Brain microvascular endothelial cell (primary cell): ENCODE measurements at places on chromosomes 6 and 20.

- DNase-seq, result no peak
These were observed 105.3 kb downstream of the HIVEP2 start for GRCh38 chr6:142839686-142840040.

- no peak for DNase-seq
These were observed 1.9 kb downstream of the BLCAP start for GRCh38 chr20:37525810-37526209.

- no peak for DNase-seq
These were observed 178.1 kb upstream of the MOCS1 start for GRCh38 chr6:40112350-40112749.

GRCh38 chr6:138538390-138539031, 39.2 kb upstream of the NHSL1 start:
- DNase-seq, result peak; percentile 49

DNA sequence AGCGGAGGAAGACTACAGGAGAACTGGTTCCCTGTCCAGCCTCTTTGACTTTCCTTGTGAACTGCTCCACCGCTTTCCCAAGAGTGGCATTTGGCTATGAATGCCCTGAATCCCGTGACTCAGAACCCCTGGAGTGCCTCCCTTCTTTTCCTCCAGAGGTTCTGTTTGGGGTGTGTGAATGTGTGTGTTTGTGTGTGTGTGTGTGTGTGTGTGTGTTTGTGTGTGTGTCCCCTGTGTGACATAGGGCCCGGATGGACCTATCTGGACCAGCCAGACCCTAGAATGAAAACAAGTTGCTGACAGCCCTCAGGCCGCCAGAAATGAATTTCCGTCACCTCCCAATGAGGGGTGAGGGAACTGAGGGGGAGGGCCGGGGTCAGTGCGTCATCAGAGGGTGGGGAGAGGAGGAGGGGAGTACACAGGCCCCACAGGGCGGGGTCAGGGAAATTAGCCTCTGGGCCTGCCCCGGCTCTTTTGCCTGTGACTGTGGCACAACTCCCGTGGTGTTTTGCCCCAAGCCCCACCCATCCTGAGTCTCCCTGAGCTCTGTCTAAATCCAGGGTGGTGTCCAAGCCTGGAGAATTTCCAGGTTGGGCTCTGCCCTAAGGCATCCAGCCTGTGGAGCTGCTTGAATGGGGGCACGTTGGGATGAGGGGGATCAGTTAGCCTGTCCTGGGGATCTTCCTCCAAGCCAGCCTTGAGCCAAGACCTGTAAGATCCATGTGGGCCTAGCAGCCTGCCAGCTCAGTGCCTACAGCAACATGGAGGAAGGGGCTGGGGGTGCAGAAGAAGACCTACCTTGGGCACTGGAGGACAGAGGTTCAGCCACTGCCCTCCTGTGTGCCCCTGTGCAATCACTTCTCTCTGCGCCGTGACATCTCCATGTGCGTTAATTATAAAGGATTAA, 15.2 kb upstream of the MRPS18A start:
- DNase-seq, result peak; percentile 82

DNA sequence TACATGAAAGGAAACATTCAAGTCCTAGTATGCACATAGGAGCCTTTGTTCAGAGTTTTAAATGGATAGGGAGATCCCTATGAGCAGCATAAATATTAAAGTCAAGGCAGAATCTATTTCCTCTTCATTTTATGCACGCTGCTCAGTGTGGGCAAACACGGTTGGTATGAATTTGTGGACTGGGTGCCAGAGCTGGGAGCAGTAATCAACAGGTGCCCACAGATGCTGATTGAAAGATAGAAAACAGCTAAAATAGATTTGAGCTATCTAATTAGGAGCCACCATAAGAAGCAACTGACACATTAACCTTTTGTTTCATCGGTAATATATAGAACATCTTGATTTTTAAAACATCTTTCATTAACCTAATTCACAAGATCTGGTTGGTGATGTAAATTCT, 175.5 kb downstream of the EYS start:
- DNase-seq, result no peak

- DNase-seq, result no peak
These were observed 123.0 kb downstream of the TCP11 start for GRCh38 chr6:35018182-35018519.

DNA sequence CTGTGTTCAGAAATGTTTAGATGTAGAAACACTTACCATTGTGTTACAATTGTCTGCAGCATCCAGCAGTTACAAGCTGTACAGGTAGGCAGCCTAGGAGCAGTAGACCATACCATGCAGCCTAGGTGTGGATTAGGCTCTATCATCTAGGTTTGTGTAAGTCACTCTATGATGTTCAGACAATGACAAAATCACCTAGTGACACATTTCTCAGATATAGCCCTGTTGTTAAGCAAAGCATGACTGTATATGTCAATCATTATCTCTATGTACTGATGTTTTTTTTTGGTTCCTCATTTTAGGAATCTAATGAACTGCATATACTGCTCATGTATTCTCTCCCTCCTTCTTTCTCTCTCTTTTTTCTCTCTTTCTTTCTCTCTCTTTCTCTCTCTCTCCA, 22.2 kb downstream of the CST8 start:
- DNase-seq, result no peak

DNA sequence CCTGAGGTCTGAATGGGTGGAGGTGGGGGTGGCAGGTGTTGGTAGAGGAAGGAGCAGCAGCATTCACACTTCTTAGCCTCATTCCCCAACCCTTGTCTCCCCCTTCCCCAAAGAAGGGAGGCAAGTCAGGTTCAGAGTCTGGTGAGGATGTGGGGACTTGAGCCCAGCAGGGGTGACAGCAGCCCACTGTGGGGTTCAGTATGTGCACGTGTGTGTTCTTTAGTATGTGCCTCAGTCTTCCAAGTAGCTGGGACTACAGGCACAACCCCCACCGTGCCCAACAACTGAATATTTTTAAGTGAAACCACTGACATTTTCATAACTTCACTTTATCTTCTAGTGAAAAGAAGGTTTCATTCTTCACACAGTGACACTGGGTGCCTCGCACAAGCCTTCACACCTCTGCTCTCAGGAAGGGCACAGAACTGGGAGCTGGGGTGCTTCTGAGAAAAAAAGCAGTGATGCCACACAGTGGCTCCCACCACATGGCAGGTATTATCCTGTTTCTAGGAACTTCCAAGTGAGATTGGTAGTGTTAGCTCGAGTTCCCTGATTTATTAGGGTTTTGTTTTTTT, 33.4 kb upstream of the PRELID3B start:
- no peak for DNase-seq

GRCh38 chr6:132275066-132275970, 126.0 kb downstream of the MOXD1 start:
- DNase-seq, result peak; percentile 24

- no peak for DNase-seq
These were observed 1.5 kb upstream of the ERVFRD-1 start for GRCh38 chr6:11113038-11113437.

- DNase-seq, result no peak
These were observed 97.2 kb downstream of the SSR1 start for GRCh38 chr6:7215798-7216231.

- DNase-seq, result no peak
These were observed 19.9 kb downstream of the CPNE1 start for GRCh38 chr20:35644806-35645205.

GRCh38 chr20:22626496-22626895, 42.1 kb upstream of the FOXA2 start:
- no peak for DNase-seq

DNA sequence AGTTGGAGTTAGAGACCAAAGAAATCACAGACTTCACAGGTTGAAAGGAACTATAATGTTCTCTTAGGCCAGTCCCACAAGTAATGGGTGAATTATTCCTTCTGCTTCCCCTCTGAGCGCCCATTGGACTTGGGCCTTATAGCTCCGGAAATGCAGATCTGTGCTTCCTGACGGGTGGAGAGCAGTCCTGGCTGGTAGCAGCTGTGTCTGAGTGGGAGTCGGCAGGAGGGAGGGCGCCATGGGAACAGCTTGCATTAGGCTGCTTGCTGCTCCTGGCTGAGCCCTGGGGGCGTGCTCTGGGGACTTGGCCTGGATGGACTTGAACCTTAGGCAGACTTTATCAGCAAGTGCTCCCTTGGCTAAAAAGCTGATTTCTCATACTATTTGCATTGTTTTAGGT, 18.4 kb upstream of the NUP153 start:
- peak; percentile 27 for DNase-seq

DNA sequence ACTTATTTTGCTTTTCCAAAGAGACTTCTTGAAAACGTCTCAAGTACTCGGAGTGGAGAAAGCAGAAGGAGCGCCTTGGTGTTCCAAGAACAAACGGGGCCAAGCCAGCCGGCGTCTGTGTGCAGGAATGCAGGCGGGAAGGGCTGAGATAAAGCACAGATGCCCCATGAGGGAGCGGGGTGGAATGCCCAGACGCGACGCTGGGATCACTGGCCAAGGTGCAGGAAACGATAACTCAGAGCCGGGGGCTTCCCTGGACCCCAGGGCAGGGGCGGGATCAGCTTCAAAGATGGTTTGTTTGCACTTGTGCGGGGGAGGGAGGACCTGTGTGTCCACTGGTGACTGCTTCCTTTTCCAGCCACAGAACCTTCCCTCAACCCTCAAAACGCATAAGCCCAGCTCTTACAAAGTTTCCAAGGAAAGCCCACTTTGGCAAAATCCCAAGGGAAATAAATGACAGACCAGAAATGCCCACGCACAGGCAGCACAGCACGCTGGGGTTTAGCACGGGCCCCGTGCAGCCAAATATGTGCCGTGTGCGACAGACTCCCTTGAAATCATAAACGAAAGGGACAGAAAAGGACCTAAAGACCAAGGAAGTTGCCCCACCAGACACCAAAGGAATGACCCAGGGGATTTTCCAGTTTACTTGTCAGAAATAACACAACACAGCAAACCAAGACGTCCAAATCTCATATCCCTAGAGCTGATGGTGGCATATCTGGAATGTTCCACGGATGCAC, 113.9 kb downstream of the NFATC2 start:
- DNase-seq, result peak; percentile 44
